ENCODE measurements at places on chromosomes 3 and 15.

DNA sequence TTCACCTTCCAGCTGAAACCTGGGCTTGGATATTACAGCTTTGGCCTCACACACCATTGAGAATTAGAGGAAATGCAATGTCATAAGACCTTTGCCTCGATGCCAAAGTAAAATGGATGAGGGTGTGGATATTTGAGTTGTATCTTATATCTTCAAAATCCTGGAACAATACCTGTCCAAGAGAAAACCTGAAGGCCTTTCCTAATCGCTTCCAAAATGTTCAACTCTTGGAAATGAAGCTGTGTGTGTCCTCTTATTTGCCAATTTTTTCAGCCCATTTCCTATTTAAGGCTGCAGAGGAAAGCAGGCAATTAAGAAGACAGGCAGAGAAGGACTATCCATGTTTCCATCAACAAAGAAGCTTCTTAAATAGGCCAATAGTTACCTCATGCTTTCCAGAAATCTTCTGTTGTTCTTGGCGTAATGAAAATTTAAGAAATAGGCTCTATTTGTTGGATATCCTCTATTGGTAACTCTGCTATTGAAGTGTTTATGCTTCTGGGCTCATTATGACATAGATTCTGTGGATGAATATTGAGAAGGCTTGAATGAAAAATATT lies 99.5 kb upstream of the ZBTB20 start:
- no peak for DNase-seq

DNA sequence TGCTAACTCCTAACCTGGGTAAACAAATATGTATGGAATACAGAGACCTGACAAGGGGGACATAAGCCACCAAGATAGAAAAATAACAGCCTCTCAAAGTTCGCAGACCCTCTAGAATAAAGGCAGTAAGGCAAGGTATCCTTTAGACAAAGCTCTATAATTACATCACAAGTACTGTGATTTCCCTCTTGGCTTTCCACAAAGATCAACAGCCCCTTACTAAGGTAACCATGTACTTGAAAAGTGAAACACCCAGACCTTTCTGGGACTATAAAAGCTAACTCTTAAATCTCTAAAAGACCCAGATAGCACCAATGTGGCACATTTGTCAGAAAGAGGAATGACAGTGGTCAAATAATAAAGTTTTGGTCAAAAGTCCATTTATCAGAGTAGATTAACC lies 51.9 kb downstream of the TBL1XR1 start:
- DNase-seq: no peak

DNA sequence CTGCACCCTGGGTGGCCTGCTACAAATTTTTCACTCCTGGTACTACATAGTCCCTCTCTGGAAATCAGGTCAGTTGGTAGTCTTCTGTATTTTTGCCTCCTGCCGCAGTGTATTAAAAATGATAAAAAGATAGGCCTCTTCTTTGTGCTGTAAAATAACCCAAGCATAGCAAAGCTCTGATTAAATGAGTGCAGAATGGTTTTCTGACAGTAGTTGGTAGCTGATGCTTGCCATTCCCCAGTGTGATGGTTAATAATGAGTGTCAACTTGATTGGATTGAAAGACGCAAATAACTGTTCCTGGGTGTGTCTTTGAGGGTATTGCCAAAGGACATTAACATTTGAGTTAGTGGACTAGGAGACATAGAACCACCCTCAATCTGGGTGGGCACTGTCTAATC lies 264.4 kb upstream of the ZNF717 start:
- no peak for DNase-seq

DNA sequence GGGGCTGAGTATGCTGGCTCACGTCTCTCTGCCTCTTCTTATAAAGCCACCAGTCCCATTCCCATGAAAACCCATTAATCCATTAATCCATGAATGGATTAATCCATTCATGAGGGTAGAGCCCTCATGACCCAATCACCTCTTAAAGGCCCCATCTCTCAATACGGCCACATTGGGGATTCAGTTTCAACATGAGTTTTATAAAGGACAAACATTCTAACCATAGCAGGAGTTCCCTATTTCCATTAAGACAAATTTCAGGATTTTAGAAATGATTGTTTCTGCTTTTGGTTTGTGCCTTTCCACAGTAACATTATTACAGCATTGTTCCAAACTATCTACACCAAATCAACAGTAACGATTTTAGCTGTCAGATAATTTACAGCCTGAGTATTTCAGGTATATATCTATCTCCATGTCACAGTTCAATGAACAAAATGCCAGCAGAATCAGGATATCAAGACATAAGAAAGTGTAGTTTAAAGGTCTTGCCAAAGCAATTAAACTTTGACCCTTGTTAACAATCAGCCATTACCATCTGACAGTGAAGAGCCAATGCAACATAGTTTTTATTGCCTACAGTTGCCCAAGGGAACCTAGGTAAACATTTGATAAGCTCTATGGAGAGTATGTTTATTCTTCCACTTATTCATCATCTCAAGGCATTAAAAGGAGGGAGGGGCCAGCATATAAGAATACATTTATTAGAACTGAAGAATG lies 3.8 kb downstream of the TSPAN3 start:
- no peak for DNase-seq

DNA sequence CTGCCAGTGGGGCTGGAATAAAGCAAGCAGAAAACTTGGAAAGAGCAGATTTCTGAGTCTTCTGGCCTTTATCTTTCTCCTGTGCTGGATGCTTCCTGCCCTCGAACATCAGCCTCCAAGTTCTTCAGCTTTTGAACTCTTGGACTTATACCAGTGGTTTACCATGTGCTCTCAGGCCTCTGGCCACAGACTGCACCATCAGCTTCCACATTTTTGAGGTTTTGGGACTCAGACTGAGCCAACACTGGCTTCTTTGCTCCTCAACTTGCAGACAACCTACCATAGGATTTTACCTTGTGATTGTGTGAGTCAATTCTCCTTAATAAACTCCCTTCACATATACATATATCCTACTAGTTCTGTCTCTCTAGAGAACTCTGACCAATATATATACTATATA lies 706.6 kb downstream of the NR2F2 start:
- DNase-seq: no peak

DNA sequence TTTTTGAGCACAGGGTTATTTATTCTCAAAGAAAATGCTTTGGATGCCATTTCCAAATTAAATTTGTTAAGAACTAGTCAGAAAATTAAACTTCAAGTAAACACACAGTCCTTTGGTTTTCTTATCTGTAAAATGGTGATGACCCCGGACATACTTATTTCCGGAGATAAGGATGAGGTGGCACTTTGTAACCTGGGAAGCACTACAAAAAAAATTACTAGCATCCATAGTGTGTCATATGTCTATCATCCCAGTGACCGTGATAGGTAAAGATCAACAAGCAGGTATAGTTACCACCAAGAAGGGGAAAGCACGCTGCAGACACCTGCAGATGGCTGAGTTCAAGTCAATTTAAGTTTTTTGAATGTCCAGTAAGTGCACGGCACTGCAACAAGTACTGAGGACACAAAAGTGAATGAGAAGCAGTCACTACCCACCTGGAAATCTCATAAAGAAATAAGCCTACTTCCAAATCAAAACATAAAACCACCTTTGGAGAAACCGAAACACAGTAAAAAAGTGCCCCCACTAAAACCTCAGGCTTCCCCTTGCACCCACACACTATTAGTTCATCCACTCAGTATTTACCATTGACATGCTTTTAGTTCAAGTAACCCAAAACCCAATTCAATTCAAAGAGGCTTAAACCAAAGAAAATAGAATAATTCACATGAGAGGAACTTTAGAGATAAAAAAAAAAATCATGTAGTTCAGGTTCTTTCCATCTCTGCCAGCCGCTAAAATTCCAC lies 24.6 kb downstream of the SEMA5B start:
- no peak for DNase-seq

DNA sequence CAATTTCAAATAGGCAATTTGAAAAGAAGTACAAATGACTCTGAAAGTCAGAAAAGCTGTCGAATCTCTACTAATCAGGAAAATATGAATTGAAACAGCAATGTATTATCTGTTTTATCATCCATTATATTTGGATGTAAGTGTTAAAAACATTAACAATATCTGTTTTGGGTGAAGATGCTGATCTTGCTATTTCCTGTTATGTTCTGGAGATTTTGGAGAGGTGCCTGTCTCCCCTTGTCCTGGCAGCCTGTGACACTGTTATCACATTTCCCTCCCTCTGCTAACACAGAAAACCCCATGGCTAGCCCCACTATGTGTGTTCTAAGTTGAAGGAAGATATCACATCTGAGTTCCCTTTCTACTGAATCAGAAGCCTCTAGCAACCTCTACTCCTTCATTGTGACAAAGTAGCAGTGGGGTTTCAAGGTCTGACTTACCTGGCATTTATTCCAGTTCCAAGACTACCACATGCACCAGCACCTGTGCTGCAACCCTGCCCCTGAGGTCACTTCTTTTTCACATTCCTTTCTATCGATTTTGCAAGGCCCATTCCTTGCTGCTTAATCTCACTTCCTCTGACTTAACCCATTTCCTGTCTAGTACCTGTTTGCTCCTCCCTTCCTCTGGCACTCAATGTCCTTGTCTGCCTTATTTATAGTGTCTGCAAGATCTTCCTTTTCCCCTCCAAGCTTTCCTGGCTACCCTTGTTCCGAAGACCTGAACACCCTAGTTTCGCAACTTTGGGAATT lies 95.5 kb upstream of the COL8A1 start:
- no peak for DNase-seq

- no peak for DNase-seq
Observed at GRCh38 chr3:4997946-4998345, 18.7 kb downstream of the BHLHE40 start.

- peak; percentile 40 for DNase-seq
Observed at GRCh38 chr3:187368251-187369088, at the start of gene RTP4. Gene RTP4, plus strand, starts transcription at chr3:187368385. Its CDS starts 57 bp downstream, at chr3:187368442.

- DNase-seq: no peak
Observed at GRCh38 chr15:57387564-57388076, 11.3 kb downstream of the CGNL1 start.

GRCh38 chr3:120767106-120767505 lies 24.6 kb downstream of the GTF2E1 start:
- DNase-seq: no peak

GRCh38 chr3:147930232-147930807 lies 521.2 kb downstream of the ZIC1 start:
- DNase-seq: no peak

DNA sequence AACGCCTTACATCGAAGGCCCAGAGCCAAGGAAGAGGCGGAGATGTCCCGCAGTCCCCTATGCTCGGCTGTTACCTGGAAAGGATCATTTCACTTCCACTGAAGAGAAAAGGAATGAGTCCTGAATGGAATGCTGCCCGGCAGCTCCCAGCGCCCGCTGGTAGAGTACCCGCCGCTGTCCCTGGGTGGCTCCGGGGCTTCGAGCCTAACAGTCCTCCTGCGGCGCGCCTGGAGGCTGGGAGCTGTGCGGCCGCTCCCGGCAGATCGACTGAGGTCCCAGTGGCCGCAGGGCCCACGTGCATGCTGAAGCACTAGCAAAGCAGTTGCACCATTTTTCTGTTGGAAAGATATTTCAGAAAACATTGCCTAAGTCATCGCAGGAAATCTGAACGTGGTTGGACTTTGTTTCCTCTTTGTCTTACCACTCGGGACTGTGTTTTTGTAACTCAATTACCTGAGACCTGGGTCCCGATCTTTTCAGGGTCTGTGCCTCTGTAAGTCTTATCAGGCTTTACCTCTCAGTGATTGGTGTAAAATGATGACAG lies 984 bp downstream of the RNU6-1 start:
- DNase-seq: no peak

GRCh38 chr15:73175382-73175781 lies 123.1 kb downstream of the NEO1 start:
- DNase-seq: no peak

DNA sequence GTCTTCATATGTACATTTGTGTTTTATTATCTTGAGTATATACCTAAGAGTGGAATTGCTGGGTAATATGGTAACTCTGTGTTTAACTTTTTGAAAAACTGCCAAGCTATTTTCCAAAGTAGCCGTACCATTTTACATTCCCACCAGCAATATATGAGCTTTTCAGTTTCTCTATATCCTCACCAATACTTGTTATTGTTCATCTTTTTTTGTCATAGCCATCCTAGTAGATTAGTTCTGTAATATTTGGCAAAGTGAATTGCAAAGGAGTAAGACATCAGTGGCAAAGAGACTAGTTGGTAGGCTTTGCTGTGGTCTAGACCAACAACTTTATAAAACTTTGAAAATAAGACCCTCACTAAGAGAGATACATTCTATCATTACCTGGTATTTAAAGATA lies 21.4 kb downstream of the OXSR1 start:
- DNase-seq: no peak

- no peak for DNase-seq
Observed at GRCh38 chr15:74264081-74264501, 28.0 kb downstream of the CCDC33 start.

DNA sequence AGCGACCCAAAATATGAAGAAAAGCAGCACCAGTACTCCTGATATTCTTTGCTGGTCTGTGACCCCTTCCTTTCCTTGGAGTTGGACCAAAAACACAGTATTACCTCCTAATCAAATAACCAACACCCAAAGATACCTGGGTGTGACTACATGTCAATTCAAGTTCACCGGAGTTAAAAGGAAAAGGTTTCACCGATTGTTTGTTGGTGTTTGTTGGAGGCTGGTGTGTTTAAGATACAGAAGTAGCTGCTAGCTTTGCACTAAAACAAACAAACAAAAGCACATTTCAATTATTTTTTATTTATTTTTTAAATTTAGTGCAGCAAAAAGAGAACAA lies 81.5 kb downstream of the MYO1E start:
- no peak for DNase-seq

- peak; percentile 20 for DNase-seq
Observed at GRCh38 chr3:9067352-9067975, 104.2 kb upstream of the RAD18 start.

DNA sequence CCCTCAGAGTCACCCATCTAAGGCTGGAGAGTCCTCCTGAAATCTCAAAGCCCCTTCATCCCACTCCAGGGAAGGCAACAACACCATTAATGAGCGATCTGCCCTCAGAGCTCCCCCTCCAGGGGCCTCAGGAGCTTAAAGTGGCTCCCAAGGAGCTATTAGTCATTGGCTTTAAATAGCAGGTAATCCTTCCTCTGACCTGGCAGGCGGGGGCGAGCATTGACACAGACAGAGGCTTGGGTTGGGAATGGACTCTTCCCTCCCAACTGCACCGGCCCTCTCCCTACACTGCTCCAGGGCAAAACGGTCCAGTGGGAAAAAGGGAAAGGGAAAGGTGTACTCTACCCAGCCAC lies 1.4 kb downstream of the MFGE8 start:
- DNase-seq: no peak

Measured in activated T-cell treated with anti-CD3 and anti-CD28 coated beads, Interleukin-2, amount 50 U/mL, for 72 hours (primary cell).